ENCODE measurements at places on chromosomes 13 and 19.

- DNase-seq = peak; percentile 60
Observed at GRCh38 chr19:6125571-6125989, 9.9 kb upstream of the ACSBG2 start.

- peak; percentile 73 for DNase-seq
Observed at GRCh38 chr19:2775556-2776430, 7.3 kb downstream of the SGTA start.

- DNase-seq = no peak
Observed at GRCh38 chr13:56953965-56954364, 186.8 kb upstream of the PRR20A start.

- DNase-seq = no peak
Observed at GRCh38 chr19:33524024-33524664, 2.6 kb upstream of the PEPD start.

DNA sequence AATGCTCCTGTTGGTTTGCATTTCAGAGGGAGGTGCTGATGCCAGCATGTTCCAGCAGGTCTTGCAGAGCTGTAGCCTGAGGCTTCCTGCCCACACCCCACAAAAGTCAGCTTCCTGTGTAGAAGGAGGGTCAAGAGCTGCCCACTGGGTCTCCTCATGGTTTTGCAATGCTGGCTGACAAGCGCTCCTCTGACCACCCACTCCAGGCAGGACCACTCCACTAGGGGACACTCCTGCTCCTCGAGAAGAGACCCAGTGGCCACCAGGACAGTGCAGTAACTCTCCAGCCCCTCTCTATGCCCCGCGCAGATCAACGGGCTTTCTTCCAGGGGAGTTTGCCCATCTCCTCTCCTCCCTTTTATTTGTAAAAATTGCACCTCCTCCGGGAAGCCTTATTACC lies 72.9 kb upstream of the UQCRFS1 start:
- peak; percentile 40 for DNase-seq

- no peak for DNase-seq
Observed at GRCh38 chr13:59976856-59977255, 186.9 kb downstream of the DIAPH3 start.

GRCh38 chr13:22076658-22077057 lies 405.8 kb downstream of the FGF9 start:
- no peak for DNase-seq

- DNase-seq = no peak
Observed at GRCh38 chr13:42996584-42996983, 4.5 kb upstream of the EPSTI1 start.

- DNase-seq = no peak
Observed at GRCh38 chr13:96090240-96091101, 564 bp downstream of the HS6ST3 start.

- no peak for DNase-seq
Observed at GRCh38 chr19:1307755-1308303, 22.2 kb downstream of the EFNA2 start.

DNA sequence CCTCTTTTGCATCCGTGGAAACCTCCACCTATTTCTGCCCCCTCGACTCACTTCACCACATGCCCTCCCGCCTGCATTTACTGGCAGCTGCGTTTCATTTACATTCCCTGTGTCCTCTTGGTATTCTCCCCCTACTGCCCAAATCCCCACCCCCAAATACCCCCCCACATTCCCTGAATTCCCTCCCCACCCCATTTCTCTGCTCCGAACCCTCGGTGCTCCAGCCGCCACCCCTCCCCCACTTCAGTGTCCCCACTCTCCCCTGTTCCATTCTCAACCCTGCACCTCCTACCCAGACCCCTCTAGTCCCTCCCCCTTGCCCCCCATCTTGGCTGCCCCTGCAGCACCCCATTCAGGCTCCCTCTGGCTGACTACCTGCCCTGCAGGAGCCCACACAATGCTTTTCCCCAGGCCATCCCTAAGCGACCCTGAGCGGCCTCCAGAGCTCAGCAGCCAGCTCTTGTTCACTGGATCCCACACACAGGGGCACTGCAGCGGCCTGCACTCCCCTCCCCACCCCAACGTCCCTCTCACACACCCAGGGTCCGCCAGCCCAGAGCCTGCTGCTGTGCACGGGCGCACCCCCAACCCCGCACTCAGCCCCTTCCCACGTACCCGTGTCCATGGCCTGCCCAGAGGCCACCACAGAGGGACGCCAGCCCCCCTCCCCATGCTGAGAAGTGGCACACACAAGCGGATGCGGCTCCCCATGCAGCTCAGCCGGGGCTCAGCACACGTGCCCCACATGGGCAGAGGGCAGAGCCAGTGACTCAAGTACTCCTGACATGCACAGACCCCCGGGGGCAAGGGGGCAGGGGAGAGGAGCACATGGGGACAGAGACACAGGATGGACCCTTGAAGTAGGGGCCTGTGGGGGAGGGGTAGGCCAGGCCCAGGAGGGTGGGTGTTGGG lies 26.3 kb downstream of the SHANK1 start:
- no peak for DNase-seq

DNA sequence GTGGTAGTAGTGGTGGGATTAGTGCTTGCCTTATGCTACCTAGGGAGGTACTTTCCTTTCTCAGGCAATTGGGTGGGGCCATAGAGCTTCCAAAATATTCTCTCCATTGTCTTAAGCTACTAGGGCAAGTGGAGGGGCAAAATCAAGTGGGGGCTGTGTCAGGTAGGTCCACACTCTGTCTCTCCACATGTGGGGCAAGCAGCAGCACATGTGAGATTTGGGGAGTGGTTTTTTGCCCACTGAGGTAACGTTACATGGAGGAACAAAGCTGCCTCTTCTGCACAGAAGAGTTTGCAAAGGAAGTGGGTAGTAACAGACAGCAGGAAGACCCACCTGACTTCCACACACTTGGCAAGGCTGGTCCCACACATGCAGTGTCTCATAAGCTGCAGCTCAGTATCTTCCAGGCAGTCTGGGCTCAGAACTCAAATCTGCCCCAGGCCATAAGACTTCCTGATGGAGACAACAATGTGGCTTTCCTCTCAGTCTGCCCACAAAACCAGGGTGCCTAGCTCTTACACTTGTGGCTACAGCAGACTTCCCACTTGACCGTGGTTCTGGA lies 1581.5 kb upstream of the PCDH20 start:
- no peak for DNase-seq

DNA sequence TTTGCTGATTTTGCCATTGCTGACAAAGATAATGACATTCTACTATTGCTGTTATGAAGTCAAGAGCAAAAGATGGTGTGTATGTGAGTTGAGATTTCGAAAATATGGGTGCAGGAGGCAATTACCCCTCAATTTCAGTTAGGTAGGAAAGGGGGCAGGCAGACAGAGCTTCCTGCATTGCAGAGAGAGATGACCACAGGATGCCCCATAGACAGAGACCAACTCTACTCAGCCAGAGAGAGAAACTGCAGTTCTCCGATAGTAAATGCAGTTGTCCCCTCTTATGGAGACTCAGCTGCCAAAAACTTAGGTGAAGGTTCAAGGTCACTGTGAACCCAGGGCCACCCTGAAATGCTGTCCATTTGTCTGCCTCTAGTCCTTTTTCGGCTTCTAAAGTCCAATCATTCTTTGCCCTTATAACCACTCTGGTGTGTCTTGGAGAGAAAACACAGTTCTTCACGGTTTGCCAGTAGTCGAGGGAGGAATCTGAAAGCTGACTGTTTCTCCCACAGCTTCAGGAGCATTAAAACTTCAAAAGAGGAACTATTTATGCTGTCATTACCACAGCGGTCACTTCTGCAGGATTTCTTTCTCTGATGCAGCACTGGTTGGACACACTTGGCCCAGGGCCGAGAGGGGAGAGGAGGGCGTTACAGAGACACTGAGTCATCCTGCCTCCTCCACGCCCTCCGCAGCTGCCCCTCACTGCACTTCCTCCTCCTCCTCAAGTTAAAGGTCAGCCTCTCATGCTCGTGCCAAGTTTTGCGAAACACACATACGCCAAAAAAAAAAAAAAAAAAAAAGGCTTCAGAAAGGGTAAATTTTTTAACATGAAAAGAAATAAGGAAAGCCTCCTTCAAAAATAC lies 264.3 kb downstream of the FOXO1 start:
- peak; percentile 17 for DNase-seq

DNA sequence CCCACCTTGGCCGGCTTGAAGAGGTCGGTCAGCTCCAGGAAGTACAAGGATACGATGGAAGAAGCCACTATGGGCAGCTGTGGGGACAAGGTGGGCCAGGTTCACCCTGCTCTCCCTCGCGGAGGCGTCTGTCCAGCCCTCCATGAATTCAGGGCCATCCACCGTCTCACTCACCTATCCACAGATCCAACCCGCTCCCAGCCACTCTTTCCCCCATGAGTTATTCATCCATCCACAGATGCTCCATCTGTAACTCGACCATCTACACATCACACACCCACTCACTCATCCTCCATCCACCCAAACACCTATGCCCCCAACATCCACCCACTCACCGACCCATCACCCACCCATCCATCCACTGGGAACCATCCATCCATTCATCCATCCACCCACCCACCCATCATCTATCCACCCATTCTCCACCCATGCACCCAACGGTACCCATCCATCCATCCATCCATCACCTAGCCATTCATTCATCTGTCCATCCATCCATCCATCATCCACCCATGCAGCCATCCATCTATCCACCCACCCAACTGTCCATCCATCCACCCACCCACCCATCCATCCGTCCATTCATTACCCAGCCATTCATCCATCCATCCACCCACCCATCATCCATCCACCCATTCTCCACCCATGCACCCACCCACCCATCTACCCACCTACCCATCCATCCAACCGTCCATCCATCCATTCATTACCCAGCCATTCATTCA lies 5.8 kb downstream of the PLPPR3 start:
- no peak for DNase-seq

- DNase-seq = peak; percentile 68
Observed at GRCh38 chr13:108227651-108228272, 9.6 kb downstream of the ABHD13 start.

DNA sequence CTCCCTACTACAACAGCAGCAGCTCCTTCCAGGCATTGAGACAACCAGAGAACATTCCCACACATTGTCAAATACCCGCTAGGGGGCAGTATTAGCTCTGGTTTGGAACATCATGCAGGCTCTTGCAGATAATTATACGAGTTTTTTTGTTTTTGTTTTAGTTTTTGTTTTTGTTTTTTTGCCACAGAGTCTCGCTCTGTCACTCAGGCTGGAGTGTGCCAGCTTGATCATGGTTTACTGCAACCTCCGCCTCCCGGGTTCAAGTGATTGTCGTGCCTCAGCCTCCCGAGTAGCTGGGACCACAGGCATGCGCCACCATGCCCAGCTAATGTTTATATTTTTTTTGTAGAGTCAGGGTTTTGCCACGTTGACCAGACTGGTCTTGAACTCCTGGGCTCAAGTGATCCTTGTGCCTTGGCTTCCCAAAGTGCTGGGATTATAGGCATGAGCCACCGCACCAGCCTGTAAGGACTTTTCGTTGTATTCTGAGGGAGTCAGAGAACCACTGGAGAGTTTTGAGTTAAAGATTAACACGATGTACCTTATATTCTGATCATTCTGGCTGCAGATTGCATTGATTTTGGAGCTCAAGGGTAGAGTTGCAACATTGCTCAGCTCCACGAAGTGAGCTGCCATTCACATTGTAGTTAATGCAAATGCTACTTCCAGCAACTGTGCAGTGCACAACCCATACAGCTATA lies 41.7 kb upstream of the CEACAM20 start:
- DNase-seq = peak; percentile 12

DNA sequence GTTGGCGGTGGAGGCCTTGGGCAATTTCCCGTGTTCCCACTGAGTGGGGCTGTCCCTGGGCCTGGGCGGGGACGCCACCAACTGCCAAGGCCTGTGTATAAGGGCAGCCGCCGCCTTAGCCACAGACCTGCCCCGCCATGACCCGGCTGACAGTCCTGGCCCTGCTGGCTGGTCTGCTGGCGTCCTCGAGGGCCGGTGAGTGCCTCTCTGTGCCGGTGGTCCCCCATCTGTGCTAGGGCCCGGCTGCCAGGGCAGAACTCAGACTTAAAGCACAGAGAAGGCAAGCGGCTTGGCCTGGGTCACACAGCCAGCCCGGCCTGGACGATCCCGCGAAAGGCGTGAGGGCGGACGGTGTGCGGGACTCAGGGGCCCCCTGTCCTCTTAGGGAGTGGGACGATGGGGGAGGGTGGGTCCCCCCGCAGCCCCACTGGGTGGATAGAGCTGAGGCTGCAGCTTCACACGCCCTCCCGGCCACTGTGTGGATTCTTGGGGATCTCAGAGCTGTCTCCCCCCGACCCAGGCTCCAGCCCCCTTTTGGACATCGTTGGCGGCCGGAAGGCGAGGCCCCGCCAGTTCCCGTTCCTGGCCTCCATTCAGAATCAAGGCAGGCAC lies at the start of gene AZU1:
TSS of gene AZU1 (plus strand) at position 128 of the 612 bp plus-strand sequence. CDS start at position 138, 10 bp downstream.
- no peak for DNase-seq

DNA sequence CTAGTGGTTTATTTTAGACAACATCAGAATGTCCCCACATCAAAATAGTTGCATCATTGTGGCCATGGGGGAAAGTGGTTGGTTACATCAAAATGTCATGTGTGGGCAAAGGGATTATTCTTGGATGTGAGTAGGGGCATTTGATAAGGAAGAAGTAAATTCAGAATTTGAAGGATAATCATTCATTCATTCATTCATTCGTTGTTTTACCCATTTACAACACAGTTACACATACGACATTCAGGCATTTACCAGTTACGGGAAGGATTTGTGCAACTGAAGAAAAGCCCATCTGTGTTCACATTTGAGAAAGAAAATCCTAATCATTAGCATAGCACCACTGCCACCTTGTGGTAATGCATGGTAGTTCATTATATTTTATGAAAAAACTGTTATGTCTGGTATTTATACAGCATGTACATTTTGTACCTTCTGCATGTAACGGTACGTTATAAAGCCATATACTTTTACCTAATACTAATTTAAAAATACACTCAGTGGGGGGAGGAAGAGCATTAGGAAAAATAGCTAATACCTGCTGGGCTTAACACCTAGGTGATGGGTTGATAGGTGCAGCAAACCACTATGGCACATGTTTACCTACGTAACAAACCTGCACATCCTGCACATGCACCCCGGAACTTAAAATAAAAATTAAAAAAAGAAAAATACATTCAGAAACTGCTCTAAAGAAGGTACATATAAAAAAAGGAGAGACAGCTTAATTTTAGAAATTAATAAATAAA lies 62.1 kb downstream of the DGKH start:
- DNase-seq = peak; percentile 13

GRCh38 chr13:97653443-97654140 lies 219.6 kb downstream of the RAP2A start:
- DNase-seq = no peak

GRCh38 chr13:20721454-20722357 lies 18.2 kb downstream of the IL17D start:
- peak; percentile 28 for DNase-seq

DNA sequence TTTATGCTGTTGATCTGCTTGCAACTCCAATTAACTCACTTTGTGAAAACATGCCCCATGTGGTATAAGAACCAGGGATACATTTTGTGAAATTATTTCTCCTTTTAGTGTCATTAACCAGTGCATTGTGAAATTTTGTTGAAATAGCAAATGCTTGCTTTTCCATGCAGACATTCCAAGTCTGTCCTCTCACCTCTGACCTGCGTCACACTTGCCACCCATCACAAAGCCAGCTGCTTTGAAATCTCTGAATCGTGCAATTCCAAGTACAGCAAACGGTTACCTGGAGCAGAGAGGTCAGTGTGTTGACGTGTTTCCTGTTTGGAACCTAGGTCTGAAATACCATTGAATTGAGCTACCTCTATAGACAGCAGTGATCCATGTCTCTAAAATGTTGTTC lies 4.9 kb upstream of the SLC25A15 start:
- DNase-seq = no peak
